Esophagus squamous epithelium (tissue), 5 donors: ENCODE measurements at places on chromosomes 11 and 22.

DNA sequence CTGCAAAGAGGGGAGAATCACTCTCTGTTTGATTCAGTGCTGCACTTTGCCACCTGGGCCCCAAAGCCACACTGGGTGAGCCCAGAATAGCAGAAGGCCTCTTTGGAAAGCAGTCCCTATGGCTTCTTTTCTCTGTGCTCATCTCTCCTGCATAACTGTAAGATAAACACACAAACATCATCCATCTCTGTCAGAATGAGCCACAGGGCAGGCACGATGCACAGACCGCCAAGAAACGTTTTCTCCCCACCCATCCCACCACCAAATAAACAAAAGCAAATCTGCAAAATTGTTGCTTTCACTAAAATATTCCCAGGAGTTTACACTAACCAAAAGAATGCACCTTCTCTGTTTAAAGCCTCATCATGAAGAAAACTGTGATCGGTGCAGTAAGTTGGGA, 196.4 kb upstream of the POU2AF2 start:
- no peak for DNase-seq

- no peak for DNase-seq
These were observed 39.7 kb downstream of the APLP2 start for GRCh38 chr11:130109386-130109785.

GRCh38 chr11:125941619-125942611, 3.9 kb upstream of the VSIG10L2 start:
- no peak for DNase-seq

GRCh38 chr11:68890490-68891231, 13.0 kb downstream of the MRPL21 start:
- DNase-seq: no peak

GRCh38 chr11:1461826-1462697, 24.5 kb downstream of the MOB2 start:
- DNase-seq: no peak

- DNase-seq: no peak
These were observed 85.0 kb downstream of the ATG16L2 start for GRCh38 chr11:72899238-72899637.

DNA sequence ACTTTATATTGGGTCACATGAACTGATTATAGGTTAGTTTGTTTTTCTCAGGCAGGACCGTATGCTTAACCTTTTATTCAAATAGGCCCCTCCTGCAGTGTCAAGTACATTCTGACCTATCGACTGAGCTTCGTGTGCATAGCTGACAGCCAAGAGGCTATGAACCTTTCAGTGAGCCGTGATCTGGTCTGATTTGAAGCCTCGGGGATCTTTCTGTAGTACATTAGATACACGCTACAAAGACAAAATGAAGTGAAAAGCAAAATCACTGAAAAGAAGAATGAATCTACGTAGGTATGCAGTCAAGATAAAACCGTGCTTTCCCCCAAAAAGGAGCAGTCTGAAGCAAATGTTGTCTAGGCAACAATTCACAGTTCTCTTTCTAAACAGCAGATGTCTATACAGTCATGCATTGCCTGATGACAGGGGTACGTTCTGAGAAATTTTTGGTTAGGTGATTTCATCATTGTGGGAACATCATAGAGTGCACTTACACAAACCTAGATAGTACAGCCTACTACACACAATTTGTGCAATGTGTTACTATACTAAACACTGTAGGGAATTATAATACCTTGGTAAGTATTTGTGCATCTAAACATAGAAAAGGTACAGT, 18.1 kb downstream of the JHY start:
- DNase-seq: no peak

GRCh38 chr11:7098235-7098832, 9.5 kb downstream of the RBMXL2 start:
- DNase-seq: no peak

- DNase-seq: no peak
These were observed 3.2 kb downstream of the SEZ6L start for GRCh38 chr22:26172389-26172990.

DNA sequence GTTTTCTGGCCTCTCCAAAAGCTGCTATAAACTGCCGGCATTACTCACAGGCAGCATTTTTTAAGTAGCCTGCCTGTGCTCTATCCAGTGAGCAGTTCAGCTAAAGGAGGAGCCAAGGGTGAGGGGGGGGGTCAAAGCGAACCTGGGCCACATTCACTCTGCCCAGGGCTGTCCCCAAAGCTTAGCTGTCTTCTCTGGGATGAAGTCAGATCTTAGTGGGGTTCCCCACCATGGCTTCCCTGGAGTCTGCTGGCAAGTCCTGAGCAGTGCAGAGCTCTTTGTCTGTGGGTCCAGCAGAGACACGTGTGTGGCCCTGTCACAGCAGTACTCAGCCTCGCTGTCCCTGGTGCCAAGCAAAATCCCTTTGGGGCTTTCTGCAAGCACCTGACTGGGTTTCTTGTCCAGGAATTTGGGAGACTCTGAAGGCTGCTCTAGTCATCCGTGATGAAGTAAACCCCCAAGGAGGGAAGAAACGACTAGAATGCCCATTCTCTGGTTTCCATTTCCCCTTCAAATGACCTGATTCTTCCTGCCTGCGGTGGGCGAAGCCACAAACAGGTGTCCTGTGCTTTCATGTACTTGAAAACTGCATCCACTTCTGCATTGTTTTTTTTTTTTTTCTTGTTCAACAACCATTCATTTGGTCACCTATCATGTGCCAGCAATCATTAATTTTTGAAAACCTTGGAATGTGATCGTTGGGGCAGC, 2.6 kb downstream of the KCNJ5 start:
- no peak for DNase-seq

- DNase-seq: no peak
These were observed 154.3 kb upstream of the RASSF10 start for GRCh38 chr11:12854829-12855228.

DNA sequence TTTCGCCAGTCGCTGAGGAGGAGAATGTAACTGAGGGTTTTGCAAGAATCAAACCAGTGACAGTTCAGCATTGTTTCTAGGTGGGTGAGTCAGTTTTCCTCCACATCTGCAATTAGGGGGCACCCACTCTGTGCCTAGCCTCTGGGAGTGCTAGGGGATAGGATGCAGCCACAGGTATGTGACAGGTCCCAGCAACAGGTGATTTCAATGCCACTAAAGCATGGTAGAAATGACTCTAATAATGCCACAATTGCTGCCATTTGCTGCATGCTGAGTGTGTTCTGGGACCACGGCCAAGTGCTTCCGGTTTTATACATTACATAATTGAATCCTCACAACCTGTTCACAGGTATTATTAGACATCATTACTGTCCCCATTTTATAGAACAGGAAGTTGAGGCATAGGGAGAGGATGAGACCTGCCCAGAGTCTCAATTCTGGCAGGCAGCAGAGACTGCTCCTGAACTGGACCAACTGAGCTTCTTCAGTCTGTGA, 556 bp downstream of the CRYBB2 start:
- DNase-seq: no peak

- DNase-seq: no peak
These were observed 13.2 kb upstream of the SSTR3 start for GRCh38 chr22:37225481-37225880.

GRCh38 chr11:2576549-2576948, 123.2 kb downstream of the KCNQ1OT1 start:
- no peak for DNase-seq

DNA sequence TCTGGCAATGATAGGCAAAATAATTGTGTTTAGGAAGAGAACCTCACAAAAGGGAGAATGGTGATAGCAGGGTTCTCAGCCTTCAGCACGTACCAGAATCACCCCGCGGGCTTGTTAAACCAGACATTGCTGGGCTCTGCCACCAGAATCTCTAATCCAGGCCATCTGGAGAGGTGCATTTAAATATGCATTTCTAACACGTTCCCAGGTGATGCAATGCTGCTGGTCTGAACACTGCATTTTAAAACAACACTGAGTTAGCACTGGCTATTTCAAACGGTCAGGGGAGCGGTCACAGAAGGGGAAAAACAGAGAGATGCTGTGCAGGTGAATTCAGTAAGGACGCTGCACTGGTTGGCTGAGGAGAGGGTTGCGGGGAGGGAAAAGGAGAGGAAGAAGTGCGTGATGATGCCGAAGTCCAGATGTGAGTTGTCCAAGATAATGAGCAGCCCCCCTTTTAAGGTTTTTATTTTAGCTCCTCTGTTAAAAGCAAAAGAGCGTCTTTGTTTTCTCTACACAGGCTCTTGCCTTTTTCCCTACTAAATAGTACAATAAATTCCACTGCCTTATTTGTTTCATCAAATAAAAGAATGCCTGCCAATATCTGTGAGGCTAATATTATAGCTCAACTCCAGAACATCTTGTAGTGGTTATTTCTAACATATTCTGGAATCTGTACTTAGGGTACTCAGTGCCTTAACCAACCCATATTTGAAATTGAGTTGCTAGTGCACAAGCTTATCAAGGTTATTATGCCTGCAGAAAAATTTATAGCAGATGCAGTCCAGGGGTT, 109.6 kb upstream of the POU2AF2 start:
- no peak for DNase-seq

DNA sequence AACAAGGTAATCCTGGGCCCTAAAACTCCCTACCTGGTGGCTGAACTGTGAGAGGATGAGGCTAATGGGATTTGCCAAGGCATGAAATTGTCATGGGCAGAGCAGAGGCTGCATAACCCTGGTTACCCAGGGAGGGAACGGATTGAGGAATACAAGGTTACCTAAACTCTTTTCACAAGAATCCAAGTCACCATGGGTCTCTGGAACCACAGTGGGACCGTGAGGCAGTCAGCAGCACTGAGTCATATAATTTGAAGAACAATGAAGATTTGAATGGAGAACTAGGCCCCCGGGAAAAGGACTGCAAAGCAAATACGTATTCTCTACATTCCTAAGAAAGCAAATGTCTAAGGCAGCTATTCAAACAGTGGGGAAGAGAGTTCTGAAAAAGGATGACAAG, 19.8 kb downstream of the CAT start:
- no peak for DNase-seq

DNA sequence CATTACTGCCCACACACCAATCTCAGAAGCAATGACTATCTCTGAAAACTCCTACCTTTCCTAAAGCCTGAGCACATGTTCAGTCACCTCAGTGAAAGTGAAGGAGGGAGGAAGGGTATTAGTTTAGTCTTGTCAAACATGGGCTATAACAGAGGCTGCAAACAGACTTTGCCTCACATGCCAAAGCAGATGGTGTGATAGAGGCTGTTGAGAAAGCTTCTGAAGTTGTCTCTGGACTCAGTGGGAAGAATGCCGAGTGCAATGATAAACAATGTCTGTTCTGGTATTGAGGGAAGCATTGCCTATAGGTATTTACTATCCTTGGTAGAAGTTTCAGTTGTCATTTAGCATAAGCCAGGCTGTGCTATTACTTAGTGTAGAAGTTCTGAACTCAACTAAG, 314.5 kb upstream of the CCDC90B start:
- no peak for DNase-seq

- DNase-seq: no peak
These were observed 91.7 kb upstream of the LMO1 start for GRCh38 chr11:8355416-8355742.

DNA sequence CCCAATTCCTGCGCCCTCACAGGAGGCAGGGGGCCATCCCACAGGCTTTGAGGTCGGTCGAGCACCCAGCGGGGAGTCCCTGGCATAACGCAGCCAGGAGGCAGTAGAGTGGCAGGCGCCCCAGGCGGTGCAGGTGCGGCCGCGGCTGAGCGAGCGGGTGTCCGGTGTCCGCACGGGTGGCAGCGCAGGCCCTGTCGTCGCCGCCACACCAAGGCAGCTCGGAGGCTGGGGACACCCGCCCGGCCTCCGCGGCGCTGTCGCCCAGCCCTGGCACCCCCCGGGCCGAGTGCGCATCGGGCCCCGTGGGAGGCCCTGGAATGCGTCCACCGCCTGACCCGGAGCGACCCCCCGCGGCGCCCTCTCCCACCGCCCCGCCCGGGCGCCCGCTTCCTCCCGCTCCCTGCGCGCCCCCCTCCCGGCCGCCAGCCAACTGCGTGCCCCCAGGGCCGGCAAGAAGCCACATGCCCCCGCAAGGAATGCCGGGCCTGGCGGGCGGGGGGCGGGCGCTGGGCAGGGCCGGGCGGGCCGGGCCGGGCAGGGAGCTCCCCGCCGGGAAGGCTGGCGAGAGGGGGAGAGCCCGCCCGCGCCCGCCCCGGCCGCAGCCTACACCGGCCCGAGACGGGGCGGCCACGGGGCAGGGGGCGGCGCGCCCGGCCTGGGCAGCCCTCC, 33.9 kb downstream of the PRDM11 start:
- no peak for DNase-seq

- DNase-seq: no peak
These were observed 14.8 kb downstream of the TAB1 start for GRCh38 chr22:39414377-39414776.

DNA sequence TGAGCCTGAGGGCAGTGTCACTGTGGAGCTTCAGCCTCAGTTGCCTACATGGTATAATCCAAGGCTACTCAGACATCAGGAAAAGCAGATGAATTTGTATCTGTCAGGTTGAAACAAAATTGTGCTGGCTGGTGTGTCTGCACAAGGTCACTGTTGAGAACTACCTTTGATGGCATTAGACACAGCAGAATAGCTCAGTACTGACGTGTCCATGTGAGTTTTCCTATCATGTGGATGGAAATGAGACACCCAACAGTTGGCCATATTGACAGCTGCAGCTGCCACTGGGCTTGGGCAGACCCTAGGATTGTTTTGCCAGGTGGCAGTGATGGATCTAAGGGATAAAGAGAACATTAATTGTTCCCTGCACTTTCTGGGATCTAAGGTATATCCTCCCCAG, 15.8 kb downstream of the CCDC134 start:
- DNase-seq: no peak

DNA sequence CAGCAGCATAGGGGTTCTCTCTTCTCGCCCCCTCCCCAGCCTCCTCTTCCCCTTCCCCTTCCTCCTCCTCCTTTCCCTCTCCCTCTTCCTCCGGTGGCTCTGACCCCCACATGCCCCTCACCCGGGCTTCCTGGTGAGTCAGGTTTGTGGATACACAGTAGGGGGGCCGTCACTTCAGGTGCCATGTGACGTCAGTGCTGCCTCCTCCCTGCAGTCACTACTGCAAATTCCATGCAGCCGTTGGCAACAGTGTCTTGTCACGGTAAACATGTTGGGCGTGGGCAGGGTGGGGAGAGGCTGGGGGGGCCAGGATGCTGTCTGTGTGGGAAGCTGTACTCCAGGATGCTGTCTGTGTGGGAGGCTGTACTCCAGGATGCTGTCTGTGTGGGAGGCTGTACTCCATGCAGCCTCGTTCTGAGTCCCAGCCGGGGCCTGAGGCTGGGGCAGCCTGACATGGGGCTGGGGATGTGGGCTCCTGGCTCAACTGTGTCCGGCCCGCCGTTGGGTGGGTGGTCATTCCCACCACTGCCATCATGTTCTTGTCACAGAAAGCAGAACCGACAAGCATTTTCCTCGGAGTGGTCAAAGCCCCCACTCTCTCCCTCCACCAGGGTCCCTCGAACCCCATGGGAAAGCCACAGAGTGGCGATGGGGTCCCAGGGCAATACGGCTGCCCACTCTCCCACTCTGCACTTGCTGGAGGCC, 2.4 kb upstream of the MUC2 start:
- no peak for DNase-seq

- no peak for DNase-seq
These were observed 10.5 kb downstream of the TSKU start for GRCh38 chr11:76793391-76794291.

GRCh38 chr11:123174196-123175183, 20.6 kb downstream of the CLMP start:
- no peak for DNase-seq
